Iris pigment epithelial cell (primary cell): ENCODE measurements at places on chromosomes 7 and 10.

DNA sequence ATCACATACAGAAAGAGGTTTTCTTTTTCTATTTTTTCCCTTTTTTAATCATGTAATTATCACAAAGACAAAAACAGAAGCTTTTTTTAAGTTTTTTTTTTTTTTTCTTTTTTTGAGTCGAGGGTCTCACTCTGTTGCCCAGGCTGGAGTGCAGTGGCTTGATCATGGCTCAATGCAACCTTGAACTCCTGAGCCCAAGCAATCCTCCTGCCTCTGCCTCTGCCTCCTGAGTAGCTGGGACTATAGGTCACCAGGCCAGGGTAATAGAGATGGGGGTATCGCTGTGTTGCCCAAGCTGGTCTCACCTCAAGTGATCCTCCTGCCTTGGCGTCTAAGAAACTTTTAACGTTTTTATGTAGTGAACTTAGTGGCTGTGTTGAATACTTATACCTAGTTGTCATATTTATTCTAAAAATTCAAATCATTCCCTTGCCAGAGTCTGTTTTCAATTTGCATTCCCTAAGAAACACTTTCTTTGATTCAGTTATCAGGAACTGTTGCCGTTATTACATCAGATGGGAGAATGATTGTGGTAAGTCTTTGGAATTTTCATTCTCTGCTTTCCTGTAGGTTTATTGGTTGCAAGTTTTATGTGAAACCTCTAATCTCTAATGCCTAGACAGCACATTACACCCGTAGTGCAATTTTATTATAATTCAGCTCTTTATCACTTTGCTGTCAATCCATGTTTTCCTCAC, 1.3 kb downstream of the LSM8 start:
- peak; percentile 14 for DNase-seq

- no peak for DNase-seq
Measured at GRCh38 chr10:126654579-126654978, 15.9 kb downstream of the C10orf90 start.

DNA sequence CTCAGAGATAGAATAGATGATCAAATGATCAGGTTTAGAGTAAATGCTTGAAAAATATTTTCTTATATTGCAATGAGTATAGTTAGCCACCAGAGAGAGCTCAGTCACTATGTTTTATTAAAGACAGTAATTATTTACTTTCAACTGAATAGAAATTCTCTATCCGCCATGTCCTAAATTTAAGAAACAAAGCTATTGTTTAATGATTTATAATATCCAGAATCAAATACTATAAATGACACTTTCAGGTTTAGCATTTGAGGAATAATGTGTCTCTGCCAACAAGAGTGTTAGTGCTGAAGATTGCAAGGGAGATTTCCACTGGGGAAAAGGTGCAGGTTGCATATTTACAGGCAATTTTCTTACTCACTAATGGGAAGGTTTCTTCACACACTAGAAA, 184.7 kb downstream of the DGKB start:
- DNase-seq = peak; percentile 10

DNA sequence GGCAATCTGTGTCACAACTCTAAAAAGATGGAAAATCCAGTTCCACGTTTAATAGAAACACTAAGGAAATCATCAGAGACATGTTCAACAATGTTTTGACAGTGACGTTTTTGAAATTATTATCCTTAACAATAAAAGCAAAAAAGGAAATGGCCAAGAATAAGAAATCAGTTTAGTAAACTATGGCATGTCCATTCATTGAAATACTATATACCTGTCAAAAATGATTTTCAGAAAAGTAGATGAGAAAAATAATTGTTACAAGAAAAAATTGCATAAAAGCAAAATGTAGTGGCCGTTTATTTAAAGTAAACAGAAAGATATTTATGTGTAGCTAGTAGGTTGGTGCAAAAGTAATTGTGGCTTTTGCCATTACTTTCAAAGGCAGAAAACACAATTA, 345.4 kb upstream of the NPSR1 start:
- no peak for DNase-seq

DNA sequence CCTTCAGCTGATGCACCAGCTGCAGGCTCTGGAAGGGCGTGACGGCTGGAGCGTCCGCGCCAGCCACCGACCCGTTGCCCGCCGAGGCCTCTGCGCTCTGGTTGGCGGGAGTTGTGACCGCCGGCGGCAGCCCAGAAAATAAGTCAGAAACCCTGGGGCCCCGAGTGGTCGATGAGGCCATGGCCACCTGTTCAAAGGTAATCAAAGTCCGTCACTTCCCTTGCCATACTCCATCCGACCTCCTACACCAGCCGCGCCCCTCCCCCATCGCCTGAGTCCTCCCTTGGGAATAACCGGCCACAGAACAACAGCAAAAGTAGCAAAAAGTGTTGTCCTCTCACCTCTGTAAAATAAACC, 406 bp downstream of the PRLHR start:
- DNase-seq = no peak
